Daoy (cell line): ENCODE measurements at places on chromosomes 4 and X. TPM values are rescaled to one million over a fixed set of nuclear protein-coding genes. Genes with fewer than 3 reads are reported as not detected.

The ZNF157 gene
- total RNA-seq: 0.06 TPM in 1 of 2 replicates, not detected in the other

The GSPT2 gene
- 7.1 and 7.5 TPM in 2 replicates for total RNA-seq

The ARHGAP6 gene
- 0.36 TPM in 1 of 2 replicates, not detected in the other for total RNA-seq

DNA sequence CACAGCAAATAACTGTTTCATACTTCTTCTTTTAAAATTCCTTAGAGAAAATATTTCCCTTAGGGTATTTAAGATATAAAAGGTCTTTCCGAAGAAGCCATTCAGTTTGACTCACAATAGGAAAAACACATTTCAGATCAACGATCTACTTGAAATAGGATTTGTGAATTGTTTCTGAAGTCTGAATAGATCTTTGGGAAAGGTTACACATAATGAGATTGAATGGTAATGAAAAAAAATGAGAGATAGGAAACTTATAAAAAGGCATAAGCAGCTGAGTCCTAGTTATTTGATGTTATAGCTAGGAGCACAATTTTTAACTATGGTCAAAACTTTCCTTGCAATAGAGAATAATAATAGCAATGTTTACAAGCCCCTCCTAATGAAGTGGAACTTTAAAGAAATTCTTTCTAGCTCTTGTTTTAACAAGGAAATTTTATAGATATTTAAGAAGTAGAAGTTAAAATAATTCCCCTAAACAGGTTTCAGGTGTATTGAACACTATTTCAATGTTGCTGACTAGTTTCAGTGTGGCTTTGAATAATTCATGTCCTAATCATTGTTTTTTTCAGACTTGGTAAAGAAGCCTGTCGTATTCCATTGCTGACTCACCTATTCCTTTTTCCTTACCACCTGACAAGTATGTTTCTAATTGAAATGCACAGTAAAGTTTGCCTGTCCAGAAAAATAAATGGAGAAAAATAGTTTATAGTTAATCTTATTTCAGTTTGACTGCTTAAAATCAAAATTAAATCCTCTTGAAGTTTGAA lies 89.1 kb downstream of the PCDH18 start:
- no peak for DNase-seq

DNA sequence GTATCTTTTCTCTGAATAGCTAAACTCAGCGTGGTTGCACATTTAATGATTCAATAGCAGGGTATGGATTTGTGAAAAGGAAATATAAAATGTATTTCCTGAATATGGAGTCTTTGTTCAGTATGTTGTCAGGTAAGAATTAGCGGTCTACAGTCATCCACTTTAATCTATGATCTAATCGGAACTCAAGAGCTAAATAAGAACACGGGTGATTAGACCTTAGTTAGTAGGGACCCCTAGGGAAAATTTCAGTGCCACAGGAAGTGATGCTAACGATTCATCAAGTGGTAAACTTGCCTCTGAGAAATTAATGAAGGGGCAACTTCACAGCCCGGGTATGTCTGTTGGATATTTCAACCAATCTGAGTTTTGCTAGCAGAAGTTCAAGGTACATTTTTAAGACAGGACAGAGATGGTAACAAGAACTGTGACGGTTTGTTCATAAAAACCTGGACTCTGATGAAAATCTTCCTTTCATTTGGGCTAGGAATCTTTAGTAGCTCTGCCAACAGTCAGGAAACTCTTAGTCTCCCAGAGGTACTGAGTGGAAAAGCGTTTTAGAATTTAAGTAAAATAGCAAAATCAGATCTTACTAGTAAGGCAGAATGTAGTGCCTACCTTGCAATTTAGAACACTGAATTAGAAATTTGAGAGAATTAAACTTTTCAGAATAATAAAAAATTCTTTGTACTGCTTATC lies 47.1 kb downstream of the PCDH7 start:
- DNase-seq: no peak

DNA sequence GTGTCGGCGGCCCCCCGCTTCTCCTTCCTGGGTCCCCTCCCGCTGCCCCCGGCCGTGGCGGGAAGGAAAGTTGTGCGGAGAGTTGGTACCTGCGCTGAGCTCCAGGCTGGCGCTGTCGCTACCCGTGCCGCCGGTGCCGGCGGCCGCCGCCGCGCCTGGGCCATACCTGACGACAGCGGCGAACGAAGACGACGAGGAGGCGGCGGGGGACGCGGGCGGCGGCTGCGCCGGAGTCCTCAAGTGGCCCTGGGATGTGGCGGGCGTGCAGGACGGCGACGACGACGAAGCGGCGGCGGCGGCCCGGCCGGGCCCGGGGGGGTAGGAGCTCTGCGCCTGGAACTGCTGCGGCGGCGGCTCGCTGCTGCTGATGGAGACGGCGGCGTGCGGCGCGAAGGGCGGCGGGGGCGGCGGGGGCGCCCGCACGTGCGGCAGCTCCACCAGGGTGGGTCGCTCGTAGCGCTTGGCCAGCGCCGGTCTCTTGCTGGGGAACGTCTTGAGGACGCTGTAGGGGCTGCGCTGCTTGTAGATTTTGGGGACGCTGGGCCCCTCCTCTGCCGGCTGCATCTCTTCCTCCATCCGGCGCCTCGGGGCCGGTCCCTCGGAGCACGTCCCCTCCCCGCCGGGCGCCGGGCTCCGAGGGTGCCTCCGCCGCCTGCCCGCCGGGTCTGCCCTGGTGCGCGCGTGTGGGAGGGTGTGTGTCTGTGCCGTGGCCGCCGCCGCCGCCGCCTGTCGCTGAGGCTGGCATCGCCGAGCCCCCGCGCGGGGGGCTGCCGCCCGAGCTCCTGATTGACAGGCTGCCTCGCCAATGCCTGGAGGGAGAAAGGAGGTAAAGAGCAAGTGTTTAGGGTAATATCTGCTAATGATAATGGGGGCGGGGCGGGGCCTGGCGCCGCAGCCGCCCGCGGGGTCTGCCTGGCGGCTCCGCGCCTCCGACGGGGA lies 618 bp downstream of the BEND4 start:
- peak; percentile 84 for DNase-seq

- no peak for DNase-seq
Observed at GRCh38 chr4:18171896-18172295, 150.3 kb upstream of the LCORL start.

- DNase-seq: no peak
Observed at GRCh38 chr4:3660928-3661515, 105.2 kb upstream of the ADRA2C start.
